ENCODE measurements at places on chromosomes 5 and 9.

GRCh38 chr5:121795511-121795910 lies 56.2 kb upstream of the FTMT start:
- DNase-seq: no peak

- DNase-seq: no peak
Observed at GRCh38 chr9:71911908-71912335, 483 bp downstream of the C9orf85 start.

- DNase-seq: peak; percentile 10
Observed at GRCh38 chr5:150484964-150485692, 22.8 kb upstream of the NDST1 start.

DNA sequence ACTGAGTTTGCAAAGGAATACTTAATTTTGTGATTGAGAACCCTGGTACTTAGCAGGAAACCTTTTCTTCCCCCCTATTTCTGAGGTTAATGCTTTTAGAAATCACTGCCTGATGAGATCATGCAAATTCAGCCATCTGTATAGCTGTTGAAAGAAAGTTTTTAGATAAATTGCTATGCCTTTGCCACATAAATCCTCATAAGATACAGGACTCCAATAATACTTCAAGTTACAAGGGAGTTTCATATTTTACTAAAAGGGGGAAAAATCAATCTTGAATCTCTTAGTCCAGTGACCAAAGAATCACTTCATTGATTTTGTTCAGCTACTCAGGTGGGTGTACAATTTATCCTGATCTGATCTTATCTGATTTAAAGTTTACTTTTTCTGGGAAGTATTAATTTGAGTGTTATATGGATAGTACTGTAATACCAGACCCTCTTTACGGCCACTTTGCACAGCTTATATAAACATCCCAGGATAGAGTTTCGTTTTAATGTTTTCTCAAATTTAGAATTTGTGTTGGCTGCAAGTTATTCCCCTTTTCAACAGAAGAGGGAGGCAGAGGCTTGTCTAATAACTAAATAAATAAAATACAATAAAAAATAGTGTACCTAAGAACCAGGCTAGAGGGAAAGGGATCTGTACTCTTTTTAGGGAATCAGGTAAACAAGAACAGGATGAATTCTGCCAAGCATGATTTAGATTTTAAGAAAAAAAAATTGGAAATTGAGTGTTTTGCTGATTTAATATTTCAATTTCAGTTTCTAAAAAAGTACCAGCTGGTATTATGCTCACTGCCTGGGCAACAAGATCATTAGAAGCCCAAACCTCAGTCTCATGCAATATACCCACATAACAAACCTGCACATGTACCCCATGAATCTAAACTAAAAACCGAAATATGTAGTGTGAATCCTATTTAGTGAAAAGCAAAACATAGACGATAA lies 69.1 kb downstream of the PSAT1 start:
- peak; percentile 51 for DNase-seq

DNA sequence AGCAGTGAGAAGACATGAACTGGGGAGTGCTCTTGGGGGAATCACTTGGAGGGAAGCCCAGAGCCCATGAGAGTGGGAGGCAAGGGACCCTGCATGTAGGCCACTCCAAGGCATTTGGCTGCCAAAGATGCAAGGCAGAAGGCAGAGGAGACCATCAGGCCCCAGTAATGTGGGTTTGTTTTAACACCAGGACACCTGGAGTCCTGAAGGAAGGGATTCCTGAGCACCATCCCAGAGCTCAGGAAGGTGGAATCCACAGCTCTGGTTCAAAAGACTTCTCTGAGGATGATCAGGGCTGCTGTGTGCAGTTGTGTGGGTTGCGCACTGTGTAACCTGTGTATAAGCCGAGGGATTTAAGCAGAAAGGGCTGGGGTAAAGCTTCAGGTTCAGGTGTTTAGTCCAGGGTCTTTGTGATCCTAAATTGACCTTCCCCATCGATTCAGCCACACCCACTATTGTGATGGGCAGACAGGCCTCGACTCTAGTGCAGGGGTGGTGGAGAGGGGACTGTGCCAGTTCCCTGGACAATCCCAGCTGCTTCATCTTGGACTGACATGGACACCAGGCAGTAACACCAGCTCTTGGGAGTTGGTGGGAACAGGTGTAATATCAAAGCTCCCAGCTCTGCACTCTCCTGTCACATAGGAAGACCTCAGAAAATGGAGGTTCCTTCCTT lies 11.0 kb downstream of the B4GALT7 start:
- no peak for DNase-seq

DNA sequence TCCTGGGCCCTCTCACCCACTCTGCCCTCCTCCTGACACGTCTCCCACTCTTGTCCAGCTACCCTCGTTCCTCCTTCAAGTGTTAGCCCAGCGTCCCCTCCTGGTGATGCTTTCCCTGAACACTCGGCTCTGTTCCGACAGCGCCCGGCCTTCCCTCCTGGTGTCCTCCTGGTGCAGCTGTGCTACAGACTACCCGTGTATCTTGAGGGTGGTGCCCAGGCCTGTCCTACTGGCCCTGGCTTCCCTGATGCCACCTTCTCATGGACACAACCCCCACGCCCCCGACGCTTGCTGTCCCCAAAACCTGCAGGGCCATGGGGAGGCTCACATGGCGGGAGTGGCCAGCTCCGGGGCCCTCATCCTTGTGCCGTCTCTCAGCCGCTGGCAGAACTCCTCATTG lies 21.4 kb upstream of the SCGB3A1 start:
- no peak for DNase-seq

GRCh38 chr5:56580864-56581263 lies 234.5 kb upstream of the MAP3K1 start:
- DNase-seq: no peak

GRCh38 chr9:10052181-10052580 lies 560.6 kb downstream of the PTPRD start:
- no peak for DNase-seq

- DNase-seq: no peak
Observed at GRCh38 chr5:173371400-173371799, 43.2 kb upstream of the STC2 start.

- DNase-seq: no peak
Observed at GRCh38 chr5:123092223-123092593, 3.2 kb downstream of the PRDM6 start.

- DNase-seq: no peak
Observed at GRCh38 chr5:126373375-126374108, 49.7 kb upstream of the GRAMD2B start.

DNA sequence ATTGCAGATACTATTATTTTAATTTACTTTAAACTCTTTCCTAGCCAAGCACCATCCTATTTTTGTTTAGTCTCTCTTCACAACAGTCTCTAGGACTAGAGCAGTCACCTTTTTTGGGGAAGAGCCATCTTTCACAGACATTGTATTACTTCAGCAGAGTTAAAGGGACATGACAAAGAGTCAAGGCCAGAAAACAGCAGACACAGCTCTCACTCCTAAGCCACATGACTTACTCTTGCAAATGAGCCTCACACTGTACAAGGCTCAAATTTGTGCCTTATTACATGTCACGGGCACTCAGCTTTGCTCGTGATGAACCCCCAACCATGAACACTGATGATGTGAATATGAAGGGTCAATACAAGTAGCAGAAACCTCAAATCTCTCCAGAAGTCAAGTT lies 104.3 kb downstream of the ZNF608 start:
- no peak for DNase-seq

DNA sequence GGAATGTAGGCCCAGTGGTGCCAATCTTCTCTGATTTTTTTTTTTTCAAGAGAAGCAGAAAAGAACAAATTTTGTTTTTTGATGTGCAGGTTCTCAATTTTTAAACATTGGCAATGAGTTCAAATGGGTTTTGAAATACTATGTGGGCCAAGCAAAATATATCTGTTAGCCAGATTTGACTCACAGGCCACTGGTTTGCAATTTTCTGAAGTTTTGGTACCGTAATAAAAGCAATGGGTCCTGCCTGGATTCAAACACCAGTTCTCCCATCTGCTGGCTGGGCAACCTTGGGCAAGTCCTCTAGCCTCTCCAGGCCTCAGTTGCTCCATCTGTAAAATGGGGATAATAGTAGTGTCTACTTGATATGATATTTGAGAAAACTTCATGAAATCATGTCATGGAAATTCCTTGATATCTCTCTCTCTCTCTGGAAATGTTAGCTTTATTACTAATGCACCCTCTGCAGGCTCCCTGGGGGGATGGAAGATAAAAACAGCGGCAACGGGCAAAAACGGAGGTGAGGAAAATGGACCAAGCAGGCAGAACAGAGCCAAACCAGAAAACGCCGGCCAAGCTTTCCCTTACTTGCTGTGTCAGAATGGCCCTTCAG lies 63.4 kb downstream of the SMIM23 start:
- DNase-seq: no peak

- no peak for DNase-seq
Observed at GRCh38 chr5:14472986-14473567, 108.5 kb upstream of the OTULINL start.

- no peak for DNase-seq
Observed at GRCh38 chr9:109912726-109913460, 132.9 kb downstream of the PALM2AKAP2 start.

DNA sequence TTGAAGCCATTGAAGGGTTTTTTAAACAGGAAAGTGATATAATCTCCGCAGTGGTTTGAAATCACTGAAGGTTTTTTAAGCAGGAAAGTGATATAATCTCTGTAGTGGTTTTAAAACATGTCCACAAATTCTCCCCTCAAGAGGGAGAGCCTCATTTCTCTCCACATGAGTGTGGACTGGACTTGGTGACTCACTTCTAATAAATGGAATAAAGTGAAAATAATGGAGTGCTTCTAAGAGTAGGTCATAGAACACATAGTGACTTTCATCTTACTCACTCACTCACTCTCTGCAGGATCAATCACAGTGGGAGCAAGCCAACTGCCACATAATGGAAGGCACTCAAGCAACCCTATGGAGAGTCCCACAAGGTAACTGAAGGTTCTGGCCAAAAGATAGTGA lies 12.0 kb downstream of the CTNNAL1 start:
- DNase-seq: no peak

GRCh38 chr9:124749781-124750180 lies 21.3 kb downstream of the NR6A1 start:
- no peak for DNase-seq

DNA sequence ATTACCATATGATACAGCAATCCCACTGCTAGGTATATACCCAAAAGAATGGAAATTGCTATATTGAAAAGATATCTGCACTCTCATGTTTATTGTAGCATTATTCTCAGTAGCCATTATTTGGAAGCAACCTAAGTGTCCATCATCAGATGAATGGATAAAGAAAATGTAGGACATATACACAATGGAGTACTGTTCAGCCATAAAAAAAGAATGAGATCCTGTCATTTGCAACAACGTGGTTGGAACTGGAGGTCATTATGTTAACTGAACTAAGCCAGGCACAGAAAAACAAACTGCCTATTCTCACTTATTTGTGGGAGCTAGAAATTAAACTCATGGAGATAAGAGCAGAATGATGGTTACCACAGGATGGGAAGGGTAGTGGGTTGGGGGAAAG lies 63.1 kb upstream of the TTC23L start:
- no peak for DNase-seq

GRCh38 chr5:88686726-88687125 lies 196.3 kb downstream of the MEF2C start:
- no peak for DNase-seq

GRCh38 chr9:18499062-18499461 lies 25.1 kb downstream of the ADAMTSL1 start:
- DNase-seq: no peak

DNA sequence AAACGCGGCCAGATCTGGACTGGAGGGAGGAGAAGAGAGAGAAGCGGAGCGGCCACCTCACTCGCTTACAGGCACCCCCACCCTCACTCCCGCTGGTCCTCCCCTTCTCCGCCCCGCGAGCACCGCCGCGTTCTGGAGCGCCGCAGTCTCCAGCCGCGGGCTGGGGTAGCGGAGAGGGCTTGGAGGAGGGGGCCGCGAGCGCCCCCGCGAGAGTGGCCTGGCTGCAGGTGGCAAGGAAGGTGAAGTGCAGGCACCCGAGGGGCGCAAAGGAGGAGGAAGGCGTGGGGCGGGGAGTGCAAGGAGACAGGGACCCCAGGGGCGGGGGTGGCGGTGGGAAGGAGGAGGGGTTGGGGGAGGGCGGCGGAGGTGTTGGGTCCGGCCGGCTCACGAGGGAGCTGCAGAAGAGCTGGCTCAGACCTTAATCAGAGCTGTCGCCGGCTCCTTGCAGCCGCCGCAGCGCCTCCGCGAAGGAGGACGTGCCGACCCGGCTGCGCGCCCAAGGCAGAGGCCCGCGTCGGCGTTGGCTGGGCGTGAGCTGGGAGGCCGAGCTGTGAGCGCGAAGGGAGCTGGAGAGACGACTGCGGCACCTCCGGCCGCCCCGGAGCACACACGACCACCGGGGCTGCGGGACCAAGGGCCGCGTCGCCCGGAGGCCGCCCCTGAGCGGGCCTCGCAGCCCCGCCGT lies at the start of gene DMRT3:
Gene DMRT3 (plus strand): TSS at position 398 of the 685 bp plus-strand sequence. CDS start 347 bp downstream, outside the sequence.
- DNase-seq: no peak

DNA sequence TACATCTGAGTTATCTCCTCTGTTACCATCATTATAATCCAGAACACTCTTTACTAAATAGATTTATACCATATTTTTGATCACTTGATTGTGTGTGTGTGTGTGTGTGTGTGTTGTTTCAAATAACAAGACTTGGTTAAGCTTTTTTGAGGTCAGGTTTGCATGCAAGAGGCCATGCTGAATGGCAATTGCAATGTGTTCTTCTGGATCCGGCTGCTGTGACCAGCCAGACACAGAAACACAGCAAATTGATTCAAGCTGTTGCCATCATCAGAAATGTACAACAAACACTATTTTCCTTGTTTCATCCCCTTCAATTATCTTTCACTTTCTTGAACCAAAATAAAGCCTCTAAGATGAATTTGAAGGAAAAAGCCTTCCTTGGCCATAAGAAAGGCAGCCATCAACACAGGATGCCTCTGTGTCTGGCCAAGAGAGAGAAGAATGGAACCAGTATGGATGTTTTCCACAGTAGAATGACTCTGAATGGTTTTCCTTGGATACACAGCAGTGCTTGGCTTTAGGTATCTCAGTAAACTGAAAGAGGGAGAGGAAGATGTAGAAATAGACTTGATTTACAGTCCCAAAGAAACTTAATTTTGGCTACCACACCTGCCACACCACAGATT lies 53.9 kb downstream of the DPYSL3 start:
- no peak for DNase-seq

DNA sequence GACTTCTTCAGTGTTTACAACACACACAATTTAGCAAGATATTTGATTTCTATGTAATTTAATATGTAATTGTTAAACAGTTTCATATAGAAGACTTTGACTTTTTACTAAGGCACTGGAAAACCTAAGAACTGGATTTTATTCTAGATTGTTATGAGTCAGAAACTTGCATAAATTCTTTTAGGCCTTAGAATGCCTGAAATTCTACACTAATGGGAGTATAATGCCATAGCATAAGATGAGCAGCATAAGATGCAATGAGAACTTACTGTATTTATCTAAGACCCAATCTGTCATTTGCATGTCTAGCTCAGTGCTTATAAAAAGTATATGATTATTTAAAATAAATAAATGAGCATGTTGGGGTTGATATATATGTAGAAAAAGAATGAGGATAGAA lies 285.2 kb downstream of the CDH12 start:
- no peak for DNase-seq

DNA sequence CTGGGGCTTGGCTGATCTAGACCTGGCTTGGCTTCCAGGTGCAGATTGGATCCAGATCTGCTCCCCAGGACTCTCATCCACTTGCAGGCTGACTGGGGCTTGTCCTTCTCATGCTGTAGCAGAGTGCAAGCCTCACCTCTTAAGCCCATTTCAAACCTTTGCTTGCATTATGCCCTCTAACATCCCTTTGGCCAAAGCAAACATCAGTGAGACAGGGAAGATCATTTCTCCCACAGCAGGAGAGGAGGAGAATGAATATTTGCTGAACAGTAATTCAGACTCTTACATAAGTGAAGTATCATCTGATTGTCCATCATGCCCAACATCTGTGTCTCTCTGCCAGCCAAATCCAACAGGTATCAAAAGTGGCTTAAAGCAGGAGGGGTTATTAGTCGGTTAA lies 194.9 kb downstream of the C9orf152 start:
- DNase-seq: no peak

Data from hematopoietic multipotent progenitor cell (in vitro differentiated cells).